ENCODE measurements at places on chromosomes 5 and 9.

DNA sequence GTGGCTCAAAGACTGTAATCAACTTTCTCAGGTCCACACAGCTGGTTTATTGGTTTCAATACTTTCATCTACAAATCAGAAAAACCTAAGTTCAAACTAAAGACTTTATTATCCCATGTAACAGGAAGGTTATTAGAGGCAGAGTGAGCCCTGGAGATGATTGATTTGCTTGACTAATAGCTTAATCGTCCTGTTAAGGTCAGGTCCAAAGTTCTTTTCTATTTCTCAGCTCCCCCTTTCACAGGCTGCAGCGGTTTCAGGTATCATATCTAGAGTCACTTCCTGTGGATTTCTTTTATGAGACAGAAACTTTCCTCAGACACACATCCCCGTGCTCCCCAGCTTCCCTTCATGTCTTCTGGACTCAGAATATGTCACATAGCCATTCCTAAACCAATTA lies 166.4 kb downstream of the PRELID2 start:
- no peak for DNase-seq

DNA sequence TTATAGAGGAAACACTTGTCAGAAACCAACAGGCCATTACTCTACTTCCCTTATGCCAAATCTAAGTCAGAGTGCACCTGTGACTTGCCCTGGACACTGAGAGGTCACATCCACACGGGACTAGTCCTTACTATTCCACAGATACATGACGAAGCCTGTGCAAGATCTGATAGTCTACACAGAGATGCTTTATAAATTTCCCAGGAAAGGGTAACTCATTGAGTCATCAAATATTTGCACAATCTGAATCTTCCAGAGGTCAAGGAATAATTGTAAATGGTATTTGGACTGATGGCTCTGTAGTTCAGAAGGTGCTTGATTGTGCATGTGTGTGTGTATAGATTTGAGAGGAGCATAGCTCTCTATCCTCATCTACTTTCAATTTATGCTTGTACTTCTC lies 55.2 kb upstream of the JAK2 start:
- no peak for DNase-seq

- DNase-seq = no peak
Observed at GRCh38 chr5:118551031-118551430, 437.3 kb downstream of the DTWD2 start.

- no peak for DNase-seq
Observed at GRCh38 chr9:71663931-71664459, 104.3 kb downstream of the CEMIP2 start.

DNA sequence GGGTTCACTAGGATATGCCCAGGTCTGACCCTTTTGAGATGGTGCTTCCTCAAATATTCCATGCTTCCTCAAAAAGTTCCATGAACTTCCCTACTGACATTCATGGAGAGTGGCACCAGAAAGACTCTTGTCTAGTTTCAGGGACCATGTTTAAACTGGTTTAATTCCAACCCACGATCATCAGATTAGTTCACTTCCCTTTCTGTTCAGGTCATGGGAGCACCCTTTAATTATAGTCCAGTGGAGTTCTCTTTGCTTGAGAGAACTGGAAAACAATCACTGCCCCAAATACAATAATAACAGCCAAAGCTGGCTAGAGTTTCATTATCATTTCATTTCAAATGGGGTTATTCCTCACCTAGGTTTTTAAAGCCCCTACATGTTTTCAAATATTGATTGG lies 9.7 kb upstream of the ERBIN start:
- DNase-seq = no peak

- no peak for DNase-seq
Observed at GRCh38 chr9:132059361-132059760, 20.3 kb downstream of the MED27 start.

DNA sequence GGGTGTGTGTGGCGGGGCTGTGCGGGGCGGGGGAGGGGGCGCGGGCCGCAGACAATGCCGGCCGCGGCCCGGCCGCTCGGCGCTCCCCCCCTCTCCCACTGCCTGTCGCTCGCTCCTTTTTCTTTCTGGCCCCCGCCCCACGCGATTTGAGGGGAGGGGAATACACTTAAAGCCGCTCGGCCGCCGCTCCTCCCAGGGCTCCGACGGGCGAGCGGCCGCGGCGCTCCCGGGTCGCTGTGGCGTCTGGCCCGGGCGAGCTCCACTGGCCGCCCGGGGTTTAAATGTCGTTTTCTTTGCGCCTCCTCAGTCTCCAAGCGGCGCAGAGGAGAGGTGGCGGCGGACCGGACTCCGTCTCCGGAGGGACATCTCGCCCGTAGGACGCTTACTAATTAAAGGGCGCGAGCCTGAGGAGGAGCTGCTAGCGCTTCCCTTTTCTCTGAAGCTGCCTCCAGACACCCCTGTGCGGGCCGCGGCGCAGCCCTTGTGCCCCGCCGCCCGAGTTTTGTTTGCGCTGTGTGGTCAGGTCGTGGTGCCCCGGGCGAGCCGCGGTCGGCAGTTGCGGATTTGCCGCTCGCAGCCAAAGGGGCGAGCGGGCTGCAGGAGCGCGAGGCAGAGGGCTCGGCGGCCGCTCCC lies 1.4 kb downstream of the ZSWIM6 start:
- DNase-seq = no peak

GRCh38 chr5:104347119-104347708 lies 784.6 kb upstream of the NUDT12 start:
- DNase-seq = no peak

GRCh38 chr5:172939071-172939470 lies 20.2 kb upstream of the RPL26L1 start:
- no peak for DNase-seq

DNA sequence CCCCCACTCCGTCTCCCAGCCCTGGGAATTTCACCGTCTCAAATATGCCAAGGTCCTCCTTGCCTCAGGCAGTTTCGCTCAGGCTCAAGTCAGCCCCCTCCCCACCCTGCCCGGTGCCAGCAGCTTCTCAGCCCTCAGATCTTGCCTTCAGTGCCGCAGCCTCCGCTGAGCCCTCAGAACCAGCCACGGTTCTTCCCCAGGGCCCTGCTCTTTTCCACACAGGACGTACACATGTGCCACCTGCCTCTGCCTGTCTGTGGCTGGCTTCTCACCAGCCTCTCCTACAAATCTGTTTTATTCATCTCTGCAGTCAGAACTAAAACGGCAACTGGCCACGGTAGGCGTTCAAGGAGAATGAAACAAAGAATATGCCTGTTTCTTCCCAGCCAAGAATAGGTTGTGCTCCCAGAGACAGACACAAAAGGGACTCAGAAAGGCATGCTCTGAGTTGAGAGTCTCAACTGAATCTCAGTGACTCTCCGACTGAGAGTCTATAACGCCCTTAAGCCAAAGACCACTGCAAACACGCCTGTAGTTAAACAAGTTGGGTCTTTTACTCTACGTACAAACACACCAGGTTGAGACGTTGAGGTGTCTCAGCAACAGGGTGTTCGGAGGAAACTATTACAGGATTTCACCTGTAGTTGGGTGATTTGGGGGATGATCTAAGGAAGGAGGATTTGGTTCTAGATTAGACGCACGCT lies 10.6 kb upstream of the GRIN1 start:
- DNase-seq = no peak

- DNase-seq = no peak
Observed at GRCh38 chr5:135486131-135487036, 34.2 kb upstream of the TIFAB start.

GRCh38 chr5:62707563-62707962 lies 128.9 kb downstream of the LRRC70 start:
- no peak for DNase-seq
